ENCODE measurements at places on chromosomes 2 and 18.
A peak's percentile ranks its signal among the peaks of the same experiment; 100 is the strongest.

DNA sequence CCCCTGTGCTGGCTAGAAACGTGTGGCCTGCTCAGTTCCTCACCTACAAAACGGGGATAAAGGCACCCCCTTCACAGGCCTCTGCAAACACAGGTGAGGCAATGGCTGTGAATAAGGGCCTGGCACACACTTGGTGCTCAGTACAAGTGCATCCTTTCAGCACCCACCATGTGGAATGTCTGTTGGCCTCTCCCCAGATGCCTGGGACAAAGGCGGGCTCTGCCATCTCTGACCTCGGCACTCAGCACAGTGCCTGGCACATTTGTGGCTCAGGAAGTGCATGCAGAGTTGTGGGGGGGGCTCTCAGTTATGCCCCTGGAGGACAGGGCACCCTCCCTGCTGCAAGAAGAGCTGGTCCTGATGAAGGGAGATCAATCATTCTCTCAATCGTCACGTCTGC, 224.6 kb upstream of the RAB6C start:
- no peak for DNase-seq

- DNase-seq: no peak
Measured at GRCh38 chr2:191500884-191501560, 176.9 kb upstream of the NABP1 start.

DNA sequence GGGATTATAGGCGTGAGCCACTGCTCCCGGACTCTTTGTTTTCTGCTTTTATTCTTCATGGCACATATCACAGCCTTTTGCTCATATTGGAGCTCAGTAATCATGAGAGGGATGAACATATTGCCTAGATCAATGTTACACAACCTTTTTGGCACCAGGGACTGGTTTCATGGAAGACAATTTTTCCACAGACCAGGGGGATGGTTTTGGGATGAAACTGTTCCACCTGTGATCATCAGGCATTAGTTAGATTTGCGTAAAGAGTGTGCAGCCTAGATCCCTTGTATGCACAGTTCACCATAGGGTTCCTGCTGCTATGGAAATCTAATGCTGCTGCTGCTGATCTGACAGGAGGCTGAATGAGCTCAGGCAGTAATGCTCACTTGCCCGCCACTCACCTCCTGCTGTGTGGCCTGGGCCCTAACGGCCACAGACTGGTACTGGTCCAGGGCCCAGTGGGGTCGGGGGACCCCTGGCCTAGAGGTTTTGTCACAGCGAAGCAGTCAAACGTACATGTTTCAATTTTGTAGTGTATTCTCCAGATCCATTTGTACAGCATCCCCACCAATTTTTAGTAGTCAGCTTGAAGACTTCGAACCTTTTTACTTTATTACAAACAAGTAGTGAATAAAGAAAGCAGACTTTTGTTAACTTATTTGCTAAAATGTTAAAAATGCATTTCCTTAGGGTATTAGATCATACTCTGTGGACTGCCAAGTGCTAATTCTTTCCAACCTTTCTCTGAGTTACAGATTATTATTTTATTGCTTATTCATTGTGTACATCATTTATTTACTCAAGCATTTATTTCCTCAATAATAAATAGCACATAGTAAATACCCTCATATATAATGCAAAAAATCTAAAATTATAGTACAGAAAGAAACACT, 6.2 kb downstream of the DAW1 start:
- no peak for DNase-seq

DNA sequence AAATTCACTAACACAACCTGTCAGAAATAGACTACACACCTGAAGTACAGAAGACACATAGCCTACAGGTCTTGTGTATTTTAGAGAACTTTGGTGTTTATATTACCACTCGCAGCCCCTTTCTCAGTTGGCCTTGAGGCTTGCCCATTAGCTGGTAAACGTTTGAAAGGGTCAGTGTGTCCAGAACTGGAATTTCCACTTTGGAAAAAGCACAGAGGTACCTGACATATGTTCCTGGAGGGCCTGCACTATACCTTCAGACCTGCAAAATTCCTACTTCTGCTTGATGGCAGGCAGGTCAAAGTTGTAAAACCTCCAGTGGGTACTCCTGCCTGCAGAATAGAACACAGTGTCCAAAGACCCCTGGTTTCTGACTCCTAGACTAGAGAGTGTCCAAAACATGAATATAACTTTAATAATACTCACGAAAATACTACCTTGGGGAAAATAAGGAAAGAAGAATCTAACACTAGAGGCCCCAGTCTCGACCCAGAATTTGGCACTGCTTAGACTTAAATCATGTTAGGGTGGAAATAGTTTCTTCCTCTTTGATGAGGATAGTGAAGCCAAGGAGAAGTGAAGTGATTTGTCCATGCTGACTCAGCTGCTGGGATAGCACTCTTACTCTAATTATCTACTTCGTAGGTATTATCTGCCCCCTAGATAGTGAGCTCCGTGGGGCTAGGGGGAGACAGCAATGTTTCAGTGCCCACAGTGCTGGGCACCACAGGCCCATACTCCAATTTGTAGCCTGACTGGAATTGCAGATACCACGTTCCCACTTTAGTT, 2.8 kb downstream of the KCTD1 start:
- DNase-seq: no peak

GRCh38 chr2:6929196-6929819, 12.1 kb downstream of the RNF144A start:
- no peak for DNase-seq

DNA sequence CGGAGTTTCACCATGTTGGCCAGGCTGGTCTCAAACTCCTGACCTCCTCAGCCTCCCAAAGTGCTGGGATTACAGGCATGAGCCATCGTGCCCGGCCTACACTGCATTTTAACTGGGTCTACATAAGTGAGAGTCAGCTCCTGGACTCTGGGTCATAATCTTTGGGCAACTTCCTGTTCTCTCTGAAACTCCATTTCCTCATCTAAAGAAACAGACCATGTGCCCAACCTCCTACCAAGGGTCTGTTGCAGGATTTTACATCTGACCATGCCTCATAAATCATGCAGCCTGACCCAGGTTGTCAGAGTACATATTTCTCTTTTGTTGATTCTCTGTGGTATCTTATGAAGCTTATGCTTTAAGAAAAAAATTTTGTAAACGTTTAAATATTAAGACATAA, 280.4 kb downstream of the ALPK2 start:
- DNase-seq: no peak

- DNase-seq: no peak
Measured at GRCh38 chr18:32877371-32877770, 104.5 kb upstream of the KLHL14 start.

GRCh38 chr2:96962567-96963203, 23.7 kb downstream of the FAM178B start:
- DNase-seq: peak; percentile 30

GRCh38 chr2:59233920-59234319, 992.8 kb upstream of the FANCL start:
- no peak for DNase-seq

GRCh38 chr2:215777465-215778044, 235.8 kb downstream of the MREG start:
- no peak for DNase-seq

- DNase-seq: no peak
Measured at GRCh38 chr18:9016633-9017166, 85.8 kb upstream of the NDUFV2 start.

DNA sequence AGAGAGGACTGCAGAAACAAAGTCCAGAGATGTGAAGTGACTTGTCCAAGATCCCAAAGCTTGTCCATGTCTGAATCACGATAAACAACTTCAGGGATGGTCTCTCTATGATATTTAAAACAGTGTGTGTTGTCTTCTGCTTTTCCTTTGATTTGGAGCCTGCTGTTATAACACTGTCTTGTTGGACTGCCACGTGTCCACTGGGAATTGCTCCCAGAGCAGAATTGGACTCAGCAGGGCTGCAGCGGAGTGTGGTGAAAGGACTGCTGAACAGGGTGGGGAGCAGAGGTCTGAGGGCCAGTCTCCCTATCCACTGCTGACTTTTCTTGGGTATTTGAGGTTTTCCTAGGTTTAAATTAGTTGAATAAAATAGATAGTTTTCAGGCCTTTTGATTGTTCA, 68.3 kb downstream of the IL1R2 start:
- DNase-seq: no peak

DNA sequence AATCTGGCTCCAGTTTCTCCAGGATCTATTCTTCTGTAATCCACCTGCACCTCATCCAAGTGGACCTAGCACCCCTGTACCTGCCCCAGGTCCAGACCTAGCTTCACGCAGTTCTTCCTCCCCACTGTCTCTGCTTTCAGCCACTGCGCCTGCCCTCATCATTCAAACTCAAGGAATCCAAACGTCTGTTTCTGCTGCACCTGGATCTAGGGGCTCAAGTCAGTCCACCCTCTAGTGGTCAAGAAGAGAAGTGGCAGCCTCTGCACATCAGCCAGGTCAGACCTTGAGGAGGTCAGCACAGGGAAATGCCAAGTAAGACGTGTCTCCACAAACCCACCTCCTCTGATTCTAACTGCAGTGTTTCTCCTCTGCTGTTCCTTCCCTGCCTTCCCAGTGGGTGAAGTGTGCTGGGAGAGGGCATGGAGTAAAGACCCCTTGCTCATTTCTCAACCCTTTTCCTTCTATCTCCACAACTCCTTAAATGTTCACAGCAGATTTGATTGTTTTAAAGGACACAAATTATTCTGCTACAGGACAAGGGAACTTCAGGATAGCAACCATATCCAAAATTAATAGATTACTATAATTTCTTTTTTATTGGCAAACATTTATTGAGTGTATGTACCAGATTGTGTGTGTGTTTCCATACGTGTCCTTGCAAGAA, 8.6 kb upstream of the RNF152 start:
- DNase-seq: peak; percentile 68

DNA sequence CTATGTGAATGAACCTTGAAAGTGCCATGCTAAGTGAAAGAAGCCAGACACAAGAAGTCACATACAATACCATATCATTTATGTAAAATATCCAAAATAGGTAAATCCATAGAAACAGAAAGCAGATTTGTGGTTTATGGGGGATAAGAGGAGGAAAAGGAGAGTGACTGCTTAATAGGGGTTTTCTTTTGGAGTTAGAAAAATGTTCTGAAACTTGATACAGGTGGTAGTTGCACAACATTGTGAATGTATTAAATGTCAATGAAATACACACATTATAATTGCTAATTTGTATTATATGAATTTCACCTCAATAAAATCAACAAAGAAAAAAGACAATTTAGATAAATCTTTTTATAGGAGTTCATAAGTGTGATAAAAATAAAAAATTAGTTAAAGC, 37.1 kb downstream of the MEMO1 start:
- no peak for DNase-seq

GRCh38 chr18:23270986-23271680, 135.8 kb downstream of the CABLES1 start:
- DNase-seq: no peak

DNA sequence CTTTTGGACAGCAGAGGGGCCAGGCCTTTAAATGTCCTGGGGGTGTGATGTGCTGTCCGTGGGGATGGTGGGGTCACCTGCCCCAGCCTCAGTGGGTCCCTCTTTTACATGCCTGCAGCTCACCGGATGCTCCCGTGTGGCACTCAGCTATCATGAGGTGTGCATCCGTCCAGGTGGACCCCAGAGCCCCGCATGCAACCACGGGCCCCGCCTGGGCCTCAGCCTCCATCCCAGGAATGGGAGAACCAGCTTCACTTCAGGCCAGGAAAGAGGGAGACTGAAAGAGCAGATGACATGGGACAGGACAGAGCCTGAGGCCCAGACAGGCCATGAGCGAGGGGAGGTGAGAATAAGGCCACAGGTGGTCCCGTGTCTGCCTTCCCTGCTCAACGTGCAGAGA, 37.5 kb downstream of the RAMP1 start:
- DNase-seq: no peak

DNA sequence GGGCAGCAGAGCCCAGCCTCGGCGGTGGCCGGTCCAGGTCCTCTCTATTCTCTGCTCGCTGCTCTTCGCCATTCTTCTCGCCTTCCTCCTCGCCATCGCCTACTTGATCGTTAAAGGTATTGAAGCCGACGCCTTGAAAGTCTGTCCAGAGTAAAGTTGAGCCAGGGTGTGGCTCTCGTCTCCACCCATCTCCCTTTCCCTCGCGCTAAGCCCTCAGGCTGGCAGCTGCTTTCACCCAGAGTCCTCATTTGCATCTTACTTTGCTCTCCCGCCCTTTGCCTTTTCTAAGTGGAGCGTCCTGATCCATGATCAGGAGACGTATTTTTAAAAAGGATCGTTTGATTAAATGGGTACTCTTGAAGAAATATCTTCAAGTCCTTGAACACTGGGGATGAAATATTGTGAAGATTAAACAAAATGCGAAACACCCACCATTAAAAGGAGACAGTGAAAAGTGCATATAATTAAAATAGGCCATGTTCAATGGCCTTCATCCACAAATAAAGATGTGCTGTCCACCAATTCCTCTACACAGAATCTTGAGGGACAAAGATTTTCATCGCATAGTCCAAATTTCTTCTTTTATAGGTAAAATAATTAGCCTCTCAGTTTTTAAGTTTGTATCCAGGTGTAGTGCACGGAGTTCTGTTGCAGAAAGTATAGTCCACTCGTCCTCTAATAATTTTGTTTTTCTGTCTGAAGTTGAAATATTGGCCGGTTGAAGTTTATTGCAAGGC, 657 bp downstream of the ARL6IP6 start:
- DNase-seq: peak; percentile 84

DNA sequence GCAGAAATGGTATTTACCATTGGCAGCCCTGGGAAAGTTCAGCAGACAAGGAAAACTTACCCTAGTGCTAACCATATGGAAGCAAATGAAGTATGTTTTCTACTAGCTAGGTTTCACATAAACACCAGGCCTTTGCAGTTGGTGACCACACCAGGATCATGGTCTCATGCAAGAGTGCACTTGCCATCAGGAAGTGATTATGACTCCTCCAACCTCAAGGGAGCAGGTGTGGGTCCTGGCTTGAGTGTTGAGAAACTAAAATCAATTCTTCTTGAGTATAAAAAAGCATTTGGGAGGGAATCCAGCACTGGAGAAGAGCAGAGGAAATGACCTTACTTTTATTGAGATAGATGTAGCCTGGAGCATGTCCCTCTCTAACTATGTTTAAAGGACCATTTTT, 56.8 kb upstream of the SPAG16 start:
- peak; percentile 95 for DNase-seq

- no peak for DNase-seq
Measured at GRCh38 chr2:72175636-72176035, 28.0 kb upstream of the CYP26B1 start.

DNA sequence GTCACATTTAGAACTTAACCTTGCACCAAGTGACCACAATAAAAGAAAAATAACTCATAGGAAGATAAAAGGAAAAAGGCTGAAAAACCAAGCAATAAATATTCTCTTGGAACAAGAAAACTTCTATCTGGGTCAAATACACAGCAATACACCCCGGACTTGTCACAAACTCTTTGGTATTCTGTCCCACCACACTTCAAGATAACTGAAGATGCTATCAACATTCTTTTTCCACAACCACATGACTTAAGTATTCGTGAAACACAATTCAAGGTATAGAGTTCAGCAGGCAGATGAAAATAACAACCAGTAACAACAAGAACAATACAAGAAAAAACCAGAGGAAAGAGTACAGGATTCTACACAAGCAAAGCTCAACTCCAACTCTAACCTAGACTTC, 18.0 kb downstream of the MBD2 start:
- no peak for DNase-seq

GRCh38 chr2:112081262-112081661, 26.2 kb downstream of the TMEM87B start:
- DNase-seq: no peak

Data from GM12865 (cell line).